NCI-H187 (cell line): ENCODE measurements at places on chromosomes 5 and 9.

GRCh38 chr9:9674461-9674860 lies 938.3 kb downstream of the PTPRD start:
- DNase-seq, result no peak

DNA sequence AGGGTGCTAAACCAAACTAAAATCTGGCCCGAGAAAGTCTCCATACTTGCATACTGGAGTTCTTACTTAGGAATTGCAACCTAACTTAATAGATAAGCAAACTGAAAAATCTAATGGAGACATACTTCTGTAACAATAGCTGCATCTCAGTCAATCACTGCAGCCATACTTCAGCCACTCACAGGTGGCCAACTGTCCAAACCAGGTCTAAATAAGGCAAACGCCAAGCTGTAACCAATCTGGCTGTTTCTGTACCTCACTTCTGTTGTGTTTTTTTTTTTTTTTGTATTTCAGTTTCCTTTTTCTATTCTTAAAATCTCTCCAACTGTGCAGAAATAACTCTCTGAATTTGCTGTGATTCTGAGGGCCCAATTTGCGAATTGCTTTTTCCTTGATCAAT lies 4.4 kb upstream of the NDUFB6 start:
- DNase-seq, result no peak

DNA sequence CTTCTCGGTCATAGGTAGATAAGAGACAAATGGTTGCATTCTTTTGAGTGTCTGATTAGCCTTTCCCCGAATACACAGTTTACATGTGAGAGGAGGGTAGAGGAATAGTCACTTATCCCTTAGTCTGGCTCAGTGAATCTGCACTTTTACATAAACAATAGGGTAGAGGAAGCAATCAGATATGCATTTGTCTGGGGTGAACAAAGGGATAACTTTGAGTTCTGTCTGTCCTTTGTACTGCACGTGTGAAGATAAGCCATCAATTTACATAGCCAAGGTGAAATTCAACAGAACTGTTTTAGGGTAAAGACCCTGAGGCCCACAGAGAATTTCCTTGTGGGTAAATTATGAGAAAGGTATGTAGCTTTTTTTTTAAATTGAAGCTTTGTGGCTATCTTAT lies 10.1 kb upstream of the IGFBPL1 start:
- no peak for DNase-seq

DNA sequence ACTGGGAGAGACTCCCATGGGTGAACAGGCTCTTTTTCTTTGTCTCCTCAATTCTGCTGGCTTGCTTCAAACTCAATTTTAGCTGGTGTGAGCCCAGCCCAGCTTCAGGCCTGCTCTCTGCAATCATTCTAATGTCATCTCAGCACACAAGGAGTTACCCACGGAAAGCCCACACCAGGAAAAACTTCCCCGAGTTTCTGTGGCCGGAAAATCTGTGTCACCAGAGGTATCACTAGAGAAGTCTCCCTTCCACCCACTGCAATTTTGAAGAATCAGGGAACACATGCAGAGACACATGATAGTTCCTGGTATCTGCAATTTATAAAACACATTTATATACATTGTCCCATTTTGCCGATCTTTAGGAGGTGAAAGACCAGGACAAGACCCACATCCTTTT lies 13.5 kb upstream of the NDFIP1 start:
- no peak for DNase-seq

- DNase-seq, result no peak
Measured at GRCh38 chr5:133830911-133831310, 137.5 kb downstream of the C5orf15 start.

DNA sequence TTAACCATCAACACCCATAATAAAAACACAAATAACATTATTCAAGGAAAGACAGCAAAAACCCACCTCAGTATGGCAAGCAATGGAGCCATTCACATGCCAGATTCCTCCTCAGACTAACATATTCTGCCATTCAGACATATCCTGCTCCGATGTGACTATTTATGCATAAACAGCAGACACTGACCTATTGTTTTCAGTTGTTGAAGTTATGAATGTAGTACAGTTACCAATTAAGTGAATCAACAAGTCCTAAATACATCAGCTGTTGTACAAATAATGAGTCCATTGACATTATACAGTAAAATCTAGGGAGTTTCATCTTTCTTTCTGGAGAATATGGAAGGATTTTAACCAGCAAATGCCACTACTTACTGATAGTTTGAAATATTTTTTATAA lies 131.7 kb downstream of the DENND1A start:
- DNase-seq, result no peak

GRCh38 chr5:7805379-7805778 lies 45.6 kb downstream of the CFAP90 start:
- no peak for DNase-seq

GRCh38 chr5:133147411-133147810 lies 95.6 kb downstream of the HSPA4 start:
- no peak for DNase-seq

DNA sequence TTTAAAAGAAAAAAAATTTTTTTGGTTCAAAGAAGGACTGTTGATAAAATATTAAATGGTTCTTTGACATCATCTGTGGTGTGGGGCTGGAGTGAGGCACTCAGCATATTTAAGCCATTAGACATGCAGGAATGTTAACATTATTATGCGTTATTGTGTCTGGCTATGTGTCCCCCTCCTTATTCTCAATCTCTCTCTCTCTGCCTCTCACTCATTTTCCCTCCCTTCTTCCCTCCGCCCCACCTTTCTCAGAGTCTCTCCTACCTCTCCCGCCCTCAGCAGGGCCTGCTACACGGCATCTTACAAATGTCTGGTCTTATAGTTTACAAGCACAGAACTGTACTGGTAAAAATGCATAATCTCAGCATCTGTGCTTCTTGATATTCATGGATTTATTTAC lies 287.8 kb upstream of the TMEM161B start:
- no peak for DNase-seq

DNA sequence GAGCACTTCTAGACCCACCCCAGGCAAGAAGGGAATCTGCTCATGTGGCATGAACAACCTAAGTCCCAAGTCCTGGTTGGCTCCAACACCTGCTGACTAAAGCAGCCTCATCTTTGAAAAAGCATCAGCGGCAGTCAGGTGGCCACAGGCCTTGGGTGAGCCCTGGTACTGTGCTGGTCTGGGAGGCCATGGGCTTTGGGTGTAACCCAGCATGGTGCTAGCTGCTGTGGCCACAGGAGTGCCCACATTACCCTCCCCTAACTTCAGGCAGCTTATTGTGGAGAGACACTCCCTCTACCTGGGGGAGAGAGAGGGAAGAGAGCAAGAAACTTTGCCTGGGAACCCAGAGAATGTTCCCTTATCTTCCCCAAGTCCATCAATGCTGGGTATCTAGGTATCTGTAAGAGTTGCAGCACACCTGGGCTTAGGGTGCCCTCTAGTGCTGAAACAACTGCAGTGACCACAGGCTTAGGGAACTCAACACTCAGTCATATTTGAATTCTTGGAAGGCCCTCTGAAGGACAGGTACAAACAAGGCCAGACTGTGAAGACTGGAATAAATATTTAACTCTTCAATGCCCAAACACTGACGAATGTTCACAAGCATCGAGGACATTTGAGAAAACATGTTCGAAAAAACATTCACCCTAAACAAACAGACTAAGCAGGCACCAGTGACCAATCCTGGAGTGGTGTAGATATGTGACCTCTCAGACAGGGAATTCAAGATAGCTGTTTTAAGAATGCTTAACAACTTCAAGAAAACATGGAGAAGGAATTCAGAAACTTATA lies 69.9 kb upstream of the OR2K2 start:
- no peak for DNase-seq

GRCh38 chr5:16693879-16694278 lies 77.1 kb upstream of the RETREG1 start:
- DNase-seq, result no peak

DNA sequence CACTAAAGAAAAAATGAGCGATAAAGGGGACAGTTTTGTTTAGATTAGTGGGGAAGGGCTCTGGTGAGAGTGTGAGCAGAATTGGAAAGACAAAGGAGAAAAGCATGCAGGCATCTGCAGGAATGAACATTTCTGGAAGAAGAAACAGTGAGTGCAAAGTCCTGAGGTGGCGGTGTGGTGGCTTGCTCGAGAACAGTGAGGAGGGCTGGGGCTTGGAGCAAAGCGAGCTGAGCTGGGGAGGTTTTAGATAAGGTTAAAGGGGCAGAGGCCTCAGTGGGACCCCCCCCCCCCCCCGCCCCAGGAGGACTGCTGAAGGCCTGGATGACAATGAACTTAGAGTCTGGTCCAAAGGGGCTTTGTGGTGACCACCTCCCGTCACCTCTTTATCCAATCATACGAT lies 202.7 kb upstream of the MVB12B start:
- DNase-seq, result no peak
